Aorta (tissue), 5 donors: ENCODE measurements at places on chromosomes 13 and 19.

DNA sequence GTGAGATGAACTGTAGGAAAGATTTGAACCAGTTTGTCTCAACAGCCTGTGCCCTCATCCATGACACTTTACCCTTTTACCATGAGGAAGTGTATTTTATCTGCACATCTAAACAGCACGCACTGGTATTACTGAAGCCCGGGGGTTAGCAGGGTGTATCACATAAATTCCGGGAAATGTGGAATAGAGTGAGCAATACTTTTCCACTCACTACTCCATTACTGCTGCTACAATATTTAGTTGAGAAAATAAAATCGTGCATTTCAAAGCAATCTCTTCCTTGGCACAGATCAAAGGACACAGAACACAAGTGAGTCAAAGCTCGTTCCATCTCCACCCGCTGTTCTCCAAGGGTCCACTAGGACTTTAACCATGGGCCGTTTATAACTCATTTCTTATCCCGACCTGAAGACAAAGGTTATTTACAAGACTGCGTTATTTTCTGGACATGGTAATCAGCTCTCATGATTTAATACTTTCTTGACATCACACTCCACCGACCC, 35.2 kb downstream of the STK24 start:
- DNase-seq = no peak

GRCh38 chr13:92901739-92902138, 324.9 kb upstream of the GPC6 start:
- no peak for DNase-seq

- DNase-seq = no peak
These were observed 2.5 kb downstream of the ZNF430 start for GRCh38 chr19:21022996-21023395.

DNA sequence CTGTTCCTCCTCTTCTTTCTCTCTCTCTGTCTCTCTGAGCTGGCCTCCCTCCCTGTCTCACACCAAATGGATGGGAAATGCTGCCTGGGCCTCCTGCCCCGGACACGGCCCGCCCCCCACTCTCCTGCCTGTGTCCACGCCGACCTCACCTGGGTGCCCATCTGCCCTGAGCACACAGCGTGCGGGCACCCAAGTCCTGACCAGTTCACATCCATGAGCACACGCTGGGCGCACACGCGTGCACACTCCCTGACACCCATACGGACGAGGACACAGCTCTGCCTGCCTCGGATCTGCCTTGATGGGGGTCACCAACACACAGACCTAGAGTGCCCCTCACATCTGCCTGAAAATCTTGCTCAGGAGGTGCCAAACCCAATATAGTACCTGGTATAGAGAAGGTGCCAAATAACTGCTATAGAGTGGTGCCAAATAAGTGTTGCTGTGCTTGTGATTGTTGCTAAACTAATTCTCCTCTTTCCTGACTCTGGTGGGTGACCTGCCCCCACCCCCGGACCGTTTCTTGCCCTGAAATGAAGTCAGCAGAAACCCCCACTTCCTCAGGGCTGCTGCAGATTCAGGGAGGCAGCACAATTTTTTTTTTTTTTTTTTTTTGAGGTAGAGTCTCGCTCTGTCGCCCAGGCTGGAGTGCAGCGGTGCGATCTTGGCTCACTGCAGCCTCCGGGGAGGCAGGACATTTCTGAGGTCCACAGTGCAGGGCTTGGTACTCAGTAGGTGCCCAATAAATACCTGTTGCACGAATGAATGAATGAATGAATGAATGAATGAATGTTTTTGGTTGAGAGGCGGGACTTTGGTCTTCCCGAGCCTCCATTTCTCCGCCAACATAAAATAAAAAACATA, 4.6 kb downstream of the NFIC start:
- DNase-seq = no peak

DNA sequence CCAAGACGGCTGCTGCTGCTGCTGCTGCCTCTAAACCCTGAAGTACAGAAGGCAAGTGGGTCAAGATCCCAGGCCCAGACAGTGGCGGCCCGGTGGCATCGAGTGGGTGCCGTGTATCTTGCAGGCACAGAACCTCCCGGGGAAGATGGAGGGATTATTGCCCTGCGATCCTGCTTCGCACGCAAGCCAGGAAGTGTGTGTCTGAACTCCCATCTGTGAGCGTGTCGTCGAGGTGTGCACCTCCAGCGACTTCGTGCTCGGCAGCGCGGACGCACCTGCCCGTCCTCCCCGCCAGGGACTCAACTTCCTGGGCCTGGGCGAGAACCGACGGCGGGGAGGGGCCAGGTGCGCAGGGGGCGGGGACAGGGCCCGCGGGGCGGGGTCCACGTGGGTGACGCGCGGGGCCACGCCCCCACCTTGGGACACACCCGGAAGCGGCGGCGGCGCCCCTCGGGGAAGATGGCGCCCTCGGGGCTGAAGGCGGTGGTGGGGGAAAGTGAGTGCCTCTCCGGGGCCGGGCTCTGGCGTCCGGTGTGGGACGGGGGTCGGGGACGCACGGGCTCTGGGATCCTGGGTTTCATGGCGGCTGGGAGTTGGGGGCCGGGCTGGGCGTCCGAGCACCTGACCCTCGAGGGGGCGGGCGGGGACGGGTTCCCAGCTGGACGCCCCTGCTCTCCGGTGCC, at the start of gene STXBP2:
Gene STXBP2, plus strand, starts transcription at position 420 of the 683 bp plus-strand sequence. Its CDS starts 40 bp downstream, at position 460.
- DNase-seq = peak; percentile 86

- no peak for DNase-seq
These were observed 15.4 kb upstream of the CCNP start for GRCh38 chr19:40241809-40242384.

DNA sequence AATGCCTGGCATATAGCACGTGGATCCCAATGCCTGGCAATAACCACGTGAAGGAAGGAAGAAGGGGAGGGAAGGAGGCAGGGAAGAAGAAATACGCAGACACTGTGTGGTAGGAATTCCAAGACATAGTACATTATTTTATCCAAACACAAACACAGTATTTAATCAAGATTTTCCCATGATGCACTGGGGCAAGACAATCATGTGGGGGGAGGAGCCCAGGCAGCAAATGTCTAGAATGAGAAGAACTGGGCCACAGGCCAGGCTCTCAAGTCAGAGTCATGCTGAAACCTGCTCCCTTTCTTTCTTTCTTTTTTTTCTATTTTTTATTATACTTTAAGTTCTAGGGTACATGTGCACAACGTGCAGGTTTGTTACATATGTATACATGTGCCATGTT, 717.9 kb downstream of the UQCRFS1 start:
- DNase-seq = no peak
